ENCODE measurements at places on chromosomes 6 and 20.

DNA sequence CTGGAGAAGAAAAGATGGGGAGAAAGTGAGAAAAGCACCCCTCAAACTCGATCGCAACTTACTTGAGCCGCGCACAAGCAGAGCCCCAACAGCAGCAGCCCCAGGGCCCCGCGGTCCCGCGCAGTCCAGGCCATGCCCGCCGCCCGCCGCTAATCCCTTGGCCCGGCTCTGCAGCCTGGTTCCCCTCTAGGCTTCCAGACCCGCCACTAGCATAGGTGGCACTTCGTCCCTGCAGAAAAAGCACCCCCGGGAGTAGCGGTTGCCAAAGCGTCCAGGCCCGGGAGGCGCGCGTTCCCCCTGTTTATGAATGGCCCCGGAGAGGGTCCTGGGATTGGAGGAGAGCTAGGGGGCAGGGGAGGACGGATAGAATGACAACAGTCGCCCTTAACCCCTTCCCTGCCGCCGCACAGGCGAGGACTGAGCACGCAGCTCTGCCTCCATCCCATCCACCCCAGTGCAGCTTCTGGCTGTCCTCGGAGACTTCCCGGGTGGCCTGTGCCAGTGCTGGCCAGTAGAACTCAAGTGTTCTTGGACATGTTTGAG is 19.9 kb downstream of the COL9A1 start:
- no peak for DNase-seq

DNA sequence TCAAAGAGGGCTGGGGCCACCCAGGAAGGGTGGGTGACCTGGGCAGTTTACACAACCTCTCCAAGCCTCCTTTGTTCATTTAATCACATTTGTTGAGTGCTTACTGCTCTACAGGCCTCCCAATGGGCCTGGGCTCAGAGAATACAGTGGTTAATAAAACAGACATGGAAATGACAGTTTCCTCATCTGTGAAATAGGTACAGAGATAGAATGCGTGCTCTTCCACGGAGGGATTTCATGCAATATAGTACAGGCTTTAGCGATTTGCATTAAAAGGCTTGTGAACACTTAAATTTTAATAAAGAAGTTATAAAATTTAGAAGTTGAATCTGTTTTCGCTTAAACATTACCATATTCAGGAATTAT is 802 bp upstream of the FERMT1 start:
- DNase-seq = no peak

GRCh38 chr20:1809611-1810510 is 85.3 kb upstream of the SIRPA start:
- peak; percentile 78 for DNase-seq

GRCh38 chr20:14643146-14643545 is 305.7 kb upstream of the FLRT3 start:
- no peak for DNase-seq

DNA sequence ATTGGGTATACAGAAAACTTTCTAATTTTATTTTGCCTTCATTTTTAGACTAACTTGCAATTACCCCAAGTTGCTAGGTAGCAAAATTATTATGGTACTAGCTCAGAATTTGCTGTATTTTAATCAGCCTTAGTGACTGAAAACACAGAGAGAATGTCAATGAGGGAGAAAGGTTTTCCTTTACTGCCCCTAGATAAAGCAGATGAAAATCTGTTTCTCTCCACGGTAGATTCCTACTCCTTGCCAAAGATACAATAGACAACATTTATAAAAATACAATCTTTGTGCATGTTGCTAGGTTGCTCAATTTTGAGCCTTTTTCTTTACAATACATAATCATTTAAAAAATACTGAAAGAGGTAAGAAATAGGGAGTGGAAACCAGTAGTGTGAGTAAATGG is 222.2 kb downstream of the BCKDHB start:
- no peak for DNase-seq

DNA sequence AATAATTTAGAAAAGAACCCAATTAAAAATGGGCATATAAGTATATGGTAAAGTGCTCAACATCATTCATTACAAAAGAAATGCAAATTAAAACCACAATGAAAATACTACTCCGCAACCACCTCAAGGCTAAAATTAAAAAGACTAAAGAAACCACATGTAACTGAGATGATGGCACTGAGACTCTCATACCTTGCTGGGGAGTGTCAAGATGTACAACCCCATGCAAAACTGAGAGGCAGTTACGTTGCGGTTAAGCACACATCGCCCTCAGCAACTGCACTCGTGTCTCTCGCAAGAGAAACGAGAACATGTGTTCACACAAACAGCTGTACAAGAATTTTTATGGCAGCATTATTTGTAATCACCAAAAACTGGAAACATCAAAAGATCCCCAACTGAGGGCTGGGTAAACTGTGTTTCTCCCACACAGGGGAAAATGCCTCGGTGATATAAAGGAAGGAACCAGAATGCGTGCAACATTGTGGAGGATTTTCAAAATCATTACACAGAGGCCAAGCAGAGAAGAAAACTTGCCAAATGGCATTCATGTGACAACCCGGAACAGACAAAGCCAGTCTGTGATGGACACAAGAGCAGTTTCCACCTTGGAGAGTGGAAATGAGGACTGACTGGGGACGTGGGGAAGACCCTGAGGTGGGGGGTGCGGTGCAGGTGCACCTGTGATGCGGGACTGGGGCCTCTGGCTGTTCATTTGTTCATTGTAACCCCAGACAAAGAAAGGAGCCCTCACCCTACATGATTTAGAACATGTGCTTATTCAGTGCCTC is 144.9 kb downstream of the WDR27 start:
- DNase-seq = no peak

DNA sequence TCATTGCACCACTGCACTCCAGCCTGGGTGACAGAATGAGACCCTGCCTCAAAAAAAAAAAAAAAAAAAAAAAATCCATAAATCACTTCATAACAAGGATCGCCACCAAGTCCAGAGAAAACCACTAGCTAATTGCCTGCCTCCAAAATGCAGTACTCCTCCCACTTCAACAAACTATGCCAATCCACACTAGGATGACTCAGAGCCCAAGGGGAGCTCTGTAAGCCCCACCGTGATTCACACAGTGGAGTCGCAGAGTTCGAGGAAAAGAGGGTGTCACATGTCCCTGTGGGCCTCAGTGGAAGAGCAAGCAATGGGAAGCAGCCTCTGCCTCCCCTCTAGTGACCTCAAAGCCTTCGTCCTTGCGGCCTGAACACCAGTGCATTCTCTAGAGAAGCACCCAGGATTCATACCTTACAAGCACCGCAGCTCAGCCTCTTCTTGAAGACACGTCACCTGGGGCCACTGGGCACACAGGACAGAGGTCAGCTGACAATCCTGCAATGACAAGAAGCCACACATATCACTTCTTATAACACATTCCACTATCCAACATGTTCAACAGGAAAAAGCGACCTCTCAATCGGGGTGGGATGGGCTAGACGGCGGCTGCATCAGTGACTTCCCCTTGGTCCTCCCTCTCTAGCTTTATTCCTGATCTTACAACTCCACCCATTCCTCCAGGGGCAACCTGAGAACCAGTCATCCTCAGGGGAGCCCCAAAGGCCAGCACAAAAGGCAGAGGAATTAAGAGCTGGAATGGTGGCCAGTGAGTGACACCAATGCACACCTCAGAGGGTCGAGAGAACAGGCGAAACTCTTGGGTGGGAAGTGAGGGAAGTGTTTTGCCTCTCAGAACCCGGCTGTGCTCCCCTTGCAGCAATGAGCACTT is 8.9 kb downstream of the SNHG17 start:
- peak; percentile 91 for DNase-seq

All from fibroblast of skin of scalp (primary cell).